DMS 273 treated with DMSO at 0.1 percent for 48 hours (cell line): ENCODE measurements at places on chromosomes 1 and 21.

DNA sequence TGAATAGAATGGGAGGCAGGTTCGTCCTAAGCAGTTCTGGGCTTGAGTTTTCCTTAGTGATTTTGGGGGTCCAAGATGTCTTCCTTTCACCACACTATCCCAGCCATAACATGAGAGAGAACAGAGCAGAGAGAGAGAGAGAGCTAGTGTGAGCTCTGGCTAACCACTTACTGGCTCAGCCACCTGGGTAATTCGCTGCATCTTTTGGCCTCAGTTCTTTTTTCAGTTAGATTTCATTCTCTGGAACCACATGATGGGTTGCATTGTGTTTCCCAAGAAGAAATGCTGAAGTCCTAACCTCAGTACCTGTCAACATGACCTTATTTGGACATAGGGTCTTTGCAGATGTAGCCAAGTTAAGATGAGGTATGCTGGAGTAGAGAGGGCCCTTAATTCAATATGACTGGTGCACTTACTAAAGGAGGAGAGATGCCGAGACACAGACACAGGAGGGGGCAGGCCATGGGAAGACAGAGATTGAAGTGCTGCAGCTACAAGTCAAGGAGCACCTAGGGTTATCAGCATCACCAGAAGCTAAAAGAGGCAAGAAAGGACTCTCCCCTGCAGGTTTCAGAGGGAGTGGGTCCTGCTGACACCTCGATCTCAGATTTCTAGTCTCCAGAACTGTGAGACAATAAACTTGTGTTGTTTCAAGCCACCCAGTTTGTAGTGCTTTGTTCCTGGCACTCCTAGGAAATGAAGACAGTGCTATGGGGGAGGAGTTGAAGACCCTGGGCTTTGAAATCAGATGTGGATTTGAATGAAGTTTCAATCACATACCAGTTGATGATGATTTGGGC, 26.2 kb upstream of the TARBP1 start:
- no peak for DNase-seq

- no peak for DNase-seq
These were observed 4.9 kb downstream of the B3GALT2 start for GRCh38 chr1:193181536-193181935.

- DNase-seq = peak; percentile 18
These were observed 4.0 kb downstream of the ZBTB7B start for GRCh38 chr1:155006601-155007101.

DNA sequence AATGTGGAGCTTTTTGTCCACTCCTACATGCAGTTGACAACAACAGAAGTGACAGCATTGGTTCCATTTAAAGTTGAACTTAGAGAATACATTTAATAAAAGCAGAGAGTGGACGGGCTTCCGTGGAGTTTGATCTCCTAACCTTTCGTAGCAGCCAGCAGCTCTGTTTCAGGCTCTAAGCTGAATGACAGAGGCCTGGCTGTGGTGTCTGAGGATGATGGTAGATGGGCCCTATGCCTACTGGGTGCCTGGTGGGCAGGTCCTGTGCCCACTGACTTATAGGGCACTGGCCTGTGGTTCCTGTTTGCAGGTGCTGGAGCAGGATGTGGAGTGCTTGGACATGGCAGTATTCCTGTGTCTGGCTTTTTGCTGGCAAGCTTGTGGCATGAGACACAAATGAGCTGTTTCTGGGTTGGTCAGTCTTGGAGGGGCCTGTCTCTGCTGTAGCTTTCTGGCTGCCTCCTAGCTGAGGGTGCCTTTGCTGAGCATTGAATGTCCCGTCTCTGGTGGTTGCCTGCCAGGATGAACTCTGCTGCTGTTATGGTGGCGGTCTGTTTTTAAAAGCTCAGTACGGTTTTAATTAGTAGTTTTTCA, 54.6 kb downstream of the PRDM2 start:
- no peak for DNase-seq

GRCh38 chr1:111503585-111504060, at the start of the genes ADORA3 and TMIGD3:
Gene ADORA3 (minus strand): TSS chr1:111503633. CDS start chr1:111503354, 279 bp downstream.
Gene TMIGD3 (minus strand): TSS chr1:111503633. CDS start chr1:111503354, 279 bp downstream.
- no peak for DNase-seq

DNA sequence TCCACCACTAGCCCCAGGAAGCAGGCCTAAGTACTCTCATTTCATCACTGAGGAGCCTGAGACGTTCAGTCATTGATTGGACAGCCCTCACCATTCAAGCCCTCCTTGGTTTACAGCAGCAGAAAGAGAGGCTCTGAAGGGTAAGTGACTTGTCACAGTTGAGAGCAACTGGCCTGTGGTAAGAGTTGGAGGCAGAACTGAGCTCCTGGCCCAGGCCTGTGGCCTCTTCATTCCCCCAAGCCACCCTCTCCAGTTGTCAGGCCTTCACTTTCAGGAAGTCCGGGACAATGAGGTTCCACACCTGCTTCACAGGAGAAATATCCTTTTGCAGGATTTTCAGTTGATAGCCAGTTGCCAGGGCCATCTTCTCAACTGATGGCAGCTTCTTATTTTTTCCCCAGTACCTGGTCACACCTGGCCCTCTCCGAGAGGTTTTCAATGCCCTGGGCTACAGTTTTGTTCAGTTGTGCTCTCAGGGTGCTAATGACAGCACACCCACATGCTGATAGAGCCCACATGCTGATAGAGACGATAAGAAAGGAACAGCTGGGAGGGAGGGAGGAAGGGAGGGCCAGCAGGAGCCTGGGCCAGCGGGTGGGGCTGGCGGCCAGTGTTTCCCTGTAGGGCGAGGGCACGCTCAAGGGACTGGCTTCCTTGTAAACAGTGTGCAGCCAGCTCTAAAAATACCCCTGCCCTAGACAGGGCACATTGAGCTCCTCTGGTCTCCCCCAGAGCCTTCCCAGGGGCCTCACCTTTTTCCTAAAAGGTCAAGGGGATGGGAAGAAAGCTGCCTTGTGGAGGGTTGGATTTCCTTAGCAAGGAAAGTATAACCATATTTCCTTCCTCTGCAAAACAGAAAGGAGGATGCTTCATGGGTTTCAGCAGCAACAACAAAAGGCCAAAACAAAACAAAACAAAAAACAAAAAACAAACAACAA, 112.7 kb upstream of the JUN start:
- peak; percentile 61 for DNase-seq

GRCh38 chr1:226945858-226946245, 5.8 kb downstream of the COQ8A start:
- DNase-seq = no peak

DNA sequence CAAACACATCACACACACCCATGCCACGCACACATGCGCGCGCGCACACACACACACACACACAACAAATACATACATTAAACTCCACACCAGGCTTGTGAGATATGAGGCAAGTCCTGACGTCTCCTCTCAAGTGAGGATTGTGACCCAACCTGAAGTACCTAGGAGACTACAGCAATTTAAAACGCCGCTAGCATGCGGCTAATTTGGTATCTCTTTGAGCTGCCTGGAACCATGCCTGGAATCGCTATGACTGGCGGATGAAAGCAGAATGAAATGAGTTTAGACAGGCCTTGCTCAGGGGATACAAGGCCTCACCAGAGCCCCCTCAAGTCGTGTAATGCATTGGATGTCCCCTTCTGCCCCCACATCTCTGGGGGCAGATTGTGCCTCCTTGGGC, 1.6 kb upstream of the RAB7B start:
- DNase-seq = no peak

GRCh38 chr1:37372302-37372701, 102.1 kb upstream of the ZC3H12A start:
- no peak for DNase-seq

- DNase-seq = no peak
These were observed 219.6 kb upstream of the C1orf174 start for GRCh38 chr1:4119516-4120220.

DNA sequence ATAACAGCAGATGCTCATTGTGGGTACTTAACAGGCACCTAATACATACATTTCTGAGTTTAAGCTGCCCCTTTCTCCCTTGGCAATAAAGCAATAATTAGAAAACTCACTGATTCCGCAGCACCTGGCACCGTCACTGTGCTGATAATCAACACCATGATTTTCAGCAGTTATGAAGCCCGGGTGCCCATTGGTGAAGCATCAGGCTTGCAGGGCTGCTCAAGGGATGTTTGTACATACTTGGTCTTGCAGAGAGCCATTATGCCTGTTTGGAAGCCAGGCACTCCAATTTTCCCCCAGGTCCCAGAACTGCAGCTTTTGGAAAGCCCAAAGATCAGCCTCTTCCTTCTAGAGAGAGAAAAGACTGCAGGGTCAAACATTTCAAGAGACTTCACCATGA, 44.3 kb downstream of the OLIG1 start:
- DNase-seq = no peak

DNA sequence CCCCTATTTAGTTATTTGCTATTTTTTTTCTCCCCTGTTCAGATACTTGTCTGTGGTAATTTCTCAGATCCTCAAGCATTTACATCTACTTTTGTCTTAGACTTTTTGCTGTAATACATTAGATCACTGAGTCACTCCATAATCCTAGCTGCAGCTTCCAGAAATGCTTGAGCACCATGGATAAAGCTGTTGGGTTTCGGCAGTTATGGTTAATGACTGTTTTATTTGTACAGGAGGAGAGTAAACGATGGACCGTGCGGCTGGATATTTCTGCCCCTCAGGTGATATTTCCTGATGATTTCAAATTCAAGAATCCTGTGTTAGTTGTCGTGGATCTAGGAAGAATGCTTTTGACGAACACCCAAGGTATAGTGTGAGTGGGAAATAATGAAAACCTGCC, 42.9 kb downstream of the VPS13D start:
- no peak for DNase-seq

- no peak for DNase-seq
These were observed 22.6 kb downstream of the TMEM51 start for GRCh38 chr1:15176120-15176519.

DNA sequence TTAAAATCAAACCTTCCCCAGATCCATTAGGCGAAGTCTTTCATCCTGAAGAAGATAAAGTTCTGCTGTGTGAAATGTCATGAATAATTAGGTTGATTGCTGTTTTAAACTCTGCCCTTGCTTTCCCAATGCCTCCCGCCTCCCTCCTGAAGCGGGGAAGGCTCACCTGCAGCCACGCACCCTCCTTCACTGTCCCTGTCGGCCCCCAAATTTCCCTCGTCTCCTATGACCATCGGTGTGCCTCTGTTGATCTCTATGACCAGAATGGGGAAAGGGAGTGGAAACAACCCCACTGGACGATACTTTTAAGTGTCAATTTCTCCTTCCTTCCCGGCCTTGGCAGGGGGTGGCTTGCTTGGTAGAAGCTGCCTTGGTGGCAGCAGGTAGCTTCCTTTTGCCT, 35.1 kb downstream of the LHX4 start:
- no peak for DNase-seq

- DNase-seq = no peak
These were observed 314.9 kb downstream of the KIF26B start for GRCh38 chr1:245469734-245470133.

- no peak for DNase-seq
These were observed 8.3 kb downstream of the CSMD2 start for GRCh38 chr1:34156739-34157138.

- no peak for DNase-seq
These were observed 34.4 kb downstream of the KLHL20 start for GRCh38 chr1:173749137-173749536.
